ENCODE measurements at places on chromosomes 11 and 22.

DNA sequence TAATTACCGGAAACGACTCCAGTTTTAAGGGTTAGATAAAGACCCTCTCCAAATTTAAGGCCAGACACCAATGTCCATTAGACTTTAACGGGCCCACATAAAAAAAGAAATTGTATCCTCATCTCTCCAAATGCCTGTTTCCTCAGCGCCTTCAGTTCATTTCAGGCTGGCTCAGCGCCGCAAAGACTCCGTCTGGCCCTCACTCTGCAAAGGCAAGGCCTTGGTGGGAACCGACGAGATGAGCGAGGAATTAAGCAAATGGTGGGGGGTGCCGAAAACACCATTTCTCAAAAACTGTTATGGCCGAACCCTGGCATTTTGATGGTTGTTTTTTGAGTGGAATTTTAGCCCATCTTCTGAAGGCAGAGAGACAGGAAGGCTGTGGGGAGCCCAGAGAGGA is 15.7 kb downstream of the MN1 start:
- no peak for DNase-seq

DNA sequence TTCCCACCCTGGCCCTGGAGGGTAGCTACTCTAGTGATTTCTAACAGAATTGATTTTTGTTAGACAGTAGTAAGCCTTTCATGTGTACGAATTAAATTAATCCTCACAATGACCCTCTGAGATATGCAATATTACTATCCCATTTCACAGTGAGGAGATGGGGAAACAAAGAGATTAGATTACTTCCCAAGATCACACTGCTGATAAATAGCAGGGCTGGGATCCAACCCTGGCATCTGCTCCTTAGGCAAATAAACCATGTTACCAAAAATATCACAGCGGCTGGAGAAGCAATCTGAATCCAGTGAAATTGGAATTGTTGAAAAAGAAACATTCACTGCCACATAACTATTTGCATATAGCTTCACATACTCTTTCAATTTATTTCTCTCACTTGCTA is 12.8 kb upstream of the CAVIN3 start:
- DNase-seq = no peak

- DNase-seq = peak; percentile 4
Observed at GRCh38 chr11:38784164-38784563, 2186.1 kb upstream of the RAG2 start.

- no peak for DNase-seq
Observed at GRCh38 chr11:67539550-67539949, 16.3 kb upstream of the CABP2 start.

GRCh38 chr11:47860536-47860935 is 12.4 kb upstream of the NUP160 start:
- no peak for DNase-seq

- DNase-seq = no peak
Observed at GRCh38 chr11:61976813-61977475, 9.5 kb upstream of the FTH1 start.

GRCh38 chr22:39414377-39414776 is 14.8 kb downstream of the TAB1 start:
- no peak for DNase-seq

- DNase-seq = no peak
Observed at GRCh38 chr22:25892678-25893077, 150.7 kb downstream of the MYO18B start.

- DNase-seq = peak; percentile 90
Observed at GRCh38 chr11:10233581-10233980, 60.4 kb downstream of the SBF2 start.
